ENCODE measurements at places on chromosomes 4 and X.
A peak's percentile ranks its signal among the peaks of the same experiment; 100 is the strongest.

- no peak for DNase-seq
Measured at GRCh38 chr4:24103434-24104157, 213.7 kb upstream of the PPARGC1A start.

DNA sequence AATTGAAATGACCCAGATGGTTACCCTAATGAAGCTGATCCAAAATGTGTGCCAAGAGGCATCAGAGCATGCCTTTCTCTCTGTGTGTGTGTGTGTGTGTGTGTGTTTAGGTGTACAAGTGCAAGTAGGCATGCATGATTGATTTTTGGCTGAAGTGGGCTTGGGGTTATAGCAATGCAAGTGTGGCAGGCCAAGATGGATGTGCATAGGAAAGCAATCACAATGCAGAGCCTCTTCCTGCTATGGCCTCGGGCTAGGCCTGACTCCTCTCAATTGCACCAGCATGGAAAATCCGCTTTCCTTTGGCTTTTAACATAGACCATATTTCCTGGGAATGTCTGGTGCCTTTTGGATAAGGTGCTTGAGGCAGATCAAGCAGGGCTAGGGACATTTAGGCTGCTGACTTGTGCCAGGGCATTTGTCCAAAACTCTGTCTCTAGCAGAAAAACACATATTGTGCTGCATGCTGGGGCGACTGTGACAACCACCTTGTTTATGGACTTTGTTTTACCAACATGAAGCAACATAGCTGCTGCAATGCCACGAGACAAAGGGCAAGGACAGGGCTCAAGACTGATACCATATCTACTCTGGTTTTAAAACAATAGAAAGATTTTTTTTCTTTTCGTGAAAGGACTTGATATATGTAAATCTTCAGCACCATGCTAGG lies 395.7 kb downstream of the RAPGEF2 start:
- DNase-seq: no peak

DNA sequence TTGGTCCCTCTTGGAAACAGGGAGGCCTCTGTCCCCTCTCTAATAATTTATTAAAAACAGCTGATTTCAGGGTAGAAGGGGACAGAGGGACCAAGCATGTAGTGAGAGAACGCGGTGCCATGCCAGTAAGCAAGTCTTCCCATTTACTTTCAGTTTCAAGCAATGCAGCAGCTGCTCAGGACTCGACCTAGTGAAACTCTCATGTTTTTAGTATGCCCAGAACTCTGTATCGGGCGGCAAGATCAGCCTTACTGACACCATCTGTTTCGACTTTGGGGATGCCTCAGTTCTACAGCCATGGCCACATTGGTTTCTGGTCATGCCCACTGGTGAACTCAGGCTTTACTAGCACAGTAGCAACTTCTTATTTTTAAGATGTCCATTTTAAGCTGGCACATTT lies 40.6 kb downstream of the ZNF81 start:
- no peak for DNase-seq

DNA sequence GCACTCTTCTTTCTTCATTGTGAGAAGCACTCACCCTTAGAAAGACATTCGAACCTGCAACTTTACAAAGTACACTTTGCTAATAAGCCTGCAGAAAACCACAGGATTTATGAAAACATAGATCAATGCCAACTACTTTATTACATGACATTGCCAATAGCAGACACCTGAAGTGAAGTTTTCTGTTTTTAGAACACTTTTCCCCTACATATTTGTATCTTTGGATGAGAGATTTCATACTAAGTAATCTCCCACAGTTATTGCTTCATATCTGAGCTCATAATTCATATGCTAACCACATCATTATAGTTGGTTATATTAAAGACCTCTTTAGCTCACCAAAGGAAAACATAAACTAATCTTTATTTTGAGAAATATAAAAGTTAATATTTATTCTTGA lies 276.5 kb upstream of the CTSO start:
- DNase-seq: no peak

DNA sequence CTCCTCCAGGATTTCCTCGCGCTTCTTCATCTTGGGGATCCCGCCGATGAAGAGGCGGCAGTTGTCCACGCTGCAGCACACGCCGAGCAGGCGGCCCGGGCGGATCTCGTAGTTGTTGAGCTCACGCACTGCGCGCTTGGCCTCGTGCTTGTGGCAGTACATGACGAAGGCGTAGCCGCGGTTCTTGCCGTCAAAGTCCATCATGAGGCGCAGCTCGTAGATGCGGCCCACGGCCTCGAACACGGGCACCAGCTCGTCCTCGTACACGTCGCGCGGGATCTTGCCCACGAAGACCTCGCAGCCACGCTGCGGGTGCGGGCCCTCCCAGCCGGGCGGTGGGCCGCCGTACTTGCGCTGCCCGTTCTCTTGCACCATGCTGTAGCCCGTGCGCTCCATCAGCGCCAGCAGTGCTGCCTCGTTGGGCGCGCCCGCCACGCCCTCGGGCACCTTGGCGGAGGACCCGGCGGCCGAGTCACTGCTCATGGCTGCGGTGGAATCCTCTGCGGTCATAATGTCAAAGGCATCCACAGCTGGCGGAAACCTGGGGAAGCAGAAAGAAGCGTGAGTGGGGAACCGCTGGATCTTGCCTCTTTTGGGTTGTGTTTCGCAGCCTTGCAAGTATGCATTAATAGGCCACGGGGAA lies 103.4 kb downstream of the CHRNA9 start:
- no peak for DNase-seq

GRCh38 chr4:66565801-66566200 lies 895.5 kb upstream of the EPHA5 start:
- no peak for DNase-seq

DNA sequence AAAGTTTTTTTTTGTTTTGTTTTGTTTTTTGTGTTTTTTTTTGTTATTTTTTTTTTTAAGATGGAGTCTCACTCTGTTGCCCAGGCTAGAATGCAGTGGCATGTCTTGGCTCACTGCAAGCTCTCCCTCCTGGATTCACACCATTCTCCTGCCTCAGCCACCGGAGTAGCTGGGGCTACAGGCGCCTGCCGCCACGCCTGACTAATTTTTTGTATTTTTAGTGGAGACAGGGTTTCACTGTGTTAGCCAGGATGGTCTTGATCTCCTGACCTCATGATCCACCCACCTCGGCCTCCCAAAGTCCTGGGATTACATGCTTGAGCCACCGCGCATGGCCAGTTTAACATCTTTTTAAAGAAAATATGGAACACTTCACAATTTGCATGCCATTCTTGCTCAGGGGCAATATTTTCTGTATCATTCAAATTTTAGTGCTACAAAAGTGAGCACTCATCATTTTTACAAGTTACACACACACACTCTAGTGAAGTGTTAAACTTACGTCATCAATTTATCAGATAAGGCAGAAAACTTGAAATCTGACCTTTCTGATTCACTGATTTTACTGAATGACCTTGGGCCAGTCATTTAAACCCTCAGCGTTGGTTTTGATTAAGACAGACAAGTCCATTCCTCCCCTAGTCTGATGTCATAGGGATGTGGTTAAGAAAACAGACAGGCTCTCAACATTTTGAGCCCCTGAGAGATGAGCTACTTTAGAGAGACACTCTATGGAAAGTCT lies 61.2 kb downstream of the TRIM2 start:
- no peak for DNase-seq

GRCh38 chr4:47913861-47914219 lies 543 bp downstream of the NFXL1 start:
- DNase-seq: peak; percentile 8

DNA sequence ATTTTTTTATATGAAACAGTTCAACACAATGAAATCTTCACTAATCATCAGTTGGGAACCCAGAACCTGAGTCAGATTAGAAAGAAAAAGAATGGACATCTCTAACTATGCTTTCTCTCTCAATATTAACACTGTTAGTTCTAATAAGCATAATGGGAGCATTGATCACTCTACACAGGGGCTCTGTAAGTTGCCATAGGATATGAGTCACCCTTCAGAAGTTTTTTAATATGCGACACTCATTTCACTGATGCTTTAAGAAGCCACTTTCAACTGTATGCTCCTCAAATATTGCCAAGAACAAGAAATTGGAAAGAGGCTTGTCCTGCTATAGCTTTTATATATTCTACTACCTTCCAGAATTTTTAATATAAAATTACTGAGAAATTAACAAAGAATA lies 187.0 kb downstream of the AASDH start:
- DNase-seq: no peak

DNA sequence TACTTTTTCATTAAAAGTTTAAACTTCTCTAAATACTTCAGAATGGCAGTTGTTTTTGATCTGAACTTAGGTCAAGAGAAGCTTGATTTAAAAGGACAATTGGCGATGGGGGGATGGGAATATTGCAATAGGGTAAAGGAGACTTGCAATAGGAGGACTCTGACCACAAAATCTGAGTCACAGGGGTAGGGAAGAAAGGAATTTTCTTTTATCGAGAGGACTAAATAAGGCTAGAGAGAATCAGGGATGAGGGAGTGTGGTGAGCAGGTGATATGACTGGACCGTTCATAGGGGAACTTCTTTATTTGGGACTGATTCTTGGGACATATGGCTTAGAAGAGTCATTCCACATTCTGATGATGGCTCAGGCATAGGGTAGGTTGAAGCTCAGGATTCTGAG lies 1260.2 kb downstream of the ADGRL3 start:
- no peak for DNase-seq

- DNase-seq: no peak
Measured at GRCh38 chrX:151030845-151031244, 47.7 kb downstream of the HMGB3 start.

DNA sequence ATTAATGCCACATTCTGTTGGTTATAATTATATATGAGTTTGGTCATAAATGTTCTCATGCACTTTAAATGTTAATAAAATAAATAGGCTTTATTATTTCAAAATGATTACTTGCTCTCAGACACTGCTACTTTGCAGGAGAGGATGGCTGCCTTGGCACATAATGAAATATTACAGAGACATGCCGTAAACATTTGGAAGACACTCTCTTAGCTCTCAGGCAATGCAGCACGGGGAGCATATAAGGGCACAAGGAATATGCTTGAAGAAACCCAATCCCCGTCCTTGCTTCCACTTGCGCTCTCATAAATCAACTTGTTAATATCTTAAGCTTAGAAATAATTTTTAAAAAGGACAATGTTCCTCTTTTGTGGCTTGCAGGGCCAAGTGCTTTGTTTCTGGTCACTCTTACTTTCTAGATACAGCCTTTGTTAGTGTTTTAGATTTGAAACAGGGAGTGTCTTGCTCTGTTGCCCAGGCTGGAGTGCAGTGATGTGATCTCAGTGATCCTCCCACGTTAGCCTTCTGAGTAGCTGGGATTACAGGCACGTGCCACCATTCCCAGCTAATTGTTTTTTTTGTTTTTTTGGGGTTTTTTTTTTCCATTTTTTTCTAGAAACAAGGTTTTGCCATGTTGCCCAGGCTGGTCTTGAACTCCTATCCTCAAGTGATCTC lies 445.0 kb downstream of the SPRY1 start:
- no peak for DNase-seq

- DNase-seq: no peak
Measured at GRCh38 chrX:151828439-151829080, 84.1 kb upstream of the MAGEA4 start.

DNA sequence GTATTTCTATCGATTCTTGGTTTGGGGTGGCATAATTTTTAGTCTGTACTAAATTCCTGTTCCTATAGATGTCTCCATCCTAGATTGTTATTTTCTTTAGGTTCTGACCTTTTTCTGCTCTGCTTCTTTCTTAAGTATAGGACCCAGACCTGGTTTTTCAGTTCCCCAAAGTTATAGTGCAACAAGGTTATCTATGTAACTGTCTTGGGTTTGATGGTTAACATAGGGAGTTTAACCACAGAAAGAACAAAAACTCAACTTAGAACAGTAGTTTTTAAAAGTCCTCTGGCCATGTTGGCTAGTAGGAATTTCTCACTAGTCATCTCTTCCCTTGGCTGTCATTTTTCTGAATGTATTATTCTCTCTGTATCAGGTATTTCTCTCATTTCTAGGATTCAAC lies 38.8 kb upstream of the MAD2L1 start:
- no peak for DNase-seq

DNA sequence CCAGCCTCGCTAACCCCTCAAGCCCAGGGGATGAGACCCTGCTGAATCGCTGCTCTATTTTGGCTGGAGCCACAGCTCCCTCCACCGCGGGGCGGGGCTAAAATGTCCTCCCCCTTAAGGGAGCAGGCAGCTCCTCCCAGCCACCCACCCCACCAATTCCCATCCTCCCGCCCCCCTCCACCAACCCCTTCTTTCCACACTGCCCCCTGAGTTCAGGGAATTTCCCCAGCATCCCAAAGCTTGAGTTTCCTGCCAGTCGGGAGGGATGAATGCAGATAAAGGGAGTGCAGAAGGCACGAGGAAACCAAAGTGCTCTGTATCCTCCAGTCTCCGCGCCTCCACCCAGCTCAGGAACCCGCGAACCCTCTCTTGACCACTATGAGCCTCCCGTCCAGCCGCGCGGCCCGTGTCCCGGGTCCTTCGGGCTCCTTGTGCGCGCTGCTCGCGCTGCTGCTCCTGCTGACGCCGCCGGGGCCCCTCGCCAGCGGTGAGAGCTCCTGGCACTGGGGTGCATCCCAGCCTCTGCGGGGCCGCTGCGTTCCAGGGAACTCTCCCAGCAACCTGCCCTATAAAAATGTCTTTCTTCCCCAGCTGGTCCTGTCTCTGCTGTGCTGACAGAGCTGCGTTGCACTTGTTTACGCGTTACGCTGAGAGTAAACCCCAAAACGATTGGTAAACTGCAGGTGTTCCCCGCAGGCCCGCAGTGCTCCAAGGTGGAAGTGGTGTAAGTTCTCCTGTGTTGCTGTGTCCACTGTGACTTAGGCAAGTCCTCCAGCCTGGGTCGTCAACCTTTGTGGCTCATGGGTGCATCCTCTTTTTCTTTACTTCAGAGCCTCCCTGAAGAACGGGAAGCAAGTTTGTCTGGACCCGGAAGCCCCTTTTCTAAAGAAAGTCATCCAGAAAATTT lies at the start of gene CXCL6:
Gene CXCL6, plus strand, starts transcription at position 306 of the 907 bp plus-strand sequence. Its CDS starts 73 bp downstream, at position 379.
- no peak for DNase-seq

GRCh38 chrX:135114392-135114791 lies 5.9 kb downstream of the ETDB start:
- DNase-seq: no peak

DNA sequence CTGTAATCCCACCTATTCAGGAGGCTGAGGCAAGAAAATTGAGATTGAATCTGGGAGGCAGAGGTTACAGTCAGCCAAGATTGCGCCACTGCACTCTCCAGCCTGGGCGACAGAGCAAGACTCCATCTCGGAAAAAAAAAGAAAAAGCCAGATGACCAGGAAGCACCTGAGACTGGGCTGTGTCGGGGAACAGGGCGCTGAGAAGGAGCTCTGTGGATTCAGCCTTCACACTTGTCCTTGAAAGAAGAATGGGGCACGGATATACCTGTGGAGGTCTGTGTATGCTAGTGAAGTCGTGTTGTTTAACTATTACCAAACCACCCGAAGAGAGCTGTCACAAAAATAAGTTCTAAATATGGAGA lies 39.3 kb upstream of the TADA2B start:
- no peak for DNase-seq

GRCh38 chrX:110310896-110311295 lies 7.0 kb downstream of the AMMECR1 start:
- peak; percentile 9 for DNase-seq

GRCh38 chrX:71533851-71534561 lies 1.1 kb downstream of the OGT start:
- DNase-seq: peak; percentile 31

- DNase-seq: no peak
Measured at GRCh38 chr4:17958181-17958580, 63.4 kb downstream of the LCORL start.

Data from activated gamma-delta T cell treated with anti-CD3 and anti-CD28 coated beads, Interleukin-2, amount 50 U/mL, for 16 hours (primary cell).